SIG-M5 (cell line): ENCODE measurements at places on chromosomes 5 and 9.

DNA sequence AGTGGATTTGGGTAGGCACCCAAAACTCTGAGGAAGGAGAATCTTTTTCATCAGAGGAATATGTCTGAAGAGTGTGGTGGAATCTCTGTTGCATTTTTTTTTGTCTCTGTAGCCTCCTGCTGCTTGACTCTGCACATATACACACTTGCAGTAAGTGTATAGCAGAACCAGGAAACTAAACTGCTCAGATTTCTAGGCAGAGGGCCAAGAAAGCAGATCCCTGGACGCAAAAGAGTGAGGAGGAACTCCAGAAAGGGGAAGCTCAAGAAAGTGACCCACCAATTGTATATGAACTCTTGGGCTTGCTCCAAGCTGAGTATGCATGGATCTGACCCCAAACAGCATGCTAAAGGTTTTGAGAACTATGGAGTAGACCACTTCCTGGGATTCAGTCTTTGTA lies 181.8 kb downstream of the GADD45G start:
- DNase-seq, result no peak

- no peak for DNase-seq
Measured at GRCh38 chr5:122375801-122376200, 63.8 kb downstream of the SNCAIP start.

DNA sequence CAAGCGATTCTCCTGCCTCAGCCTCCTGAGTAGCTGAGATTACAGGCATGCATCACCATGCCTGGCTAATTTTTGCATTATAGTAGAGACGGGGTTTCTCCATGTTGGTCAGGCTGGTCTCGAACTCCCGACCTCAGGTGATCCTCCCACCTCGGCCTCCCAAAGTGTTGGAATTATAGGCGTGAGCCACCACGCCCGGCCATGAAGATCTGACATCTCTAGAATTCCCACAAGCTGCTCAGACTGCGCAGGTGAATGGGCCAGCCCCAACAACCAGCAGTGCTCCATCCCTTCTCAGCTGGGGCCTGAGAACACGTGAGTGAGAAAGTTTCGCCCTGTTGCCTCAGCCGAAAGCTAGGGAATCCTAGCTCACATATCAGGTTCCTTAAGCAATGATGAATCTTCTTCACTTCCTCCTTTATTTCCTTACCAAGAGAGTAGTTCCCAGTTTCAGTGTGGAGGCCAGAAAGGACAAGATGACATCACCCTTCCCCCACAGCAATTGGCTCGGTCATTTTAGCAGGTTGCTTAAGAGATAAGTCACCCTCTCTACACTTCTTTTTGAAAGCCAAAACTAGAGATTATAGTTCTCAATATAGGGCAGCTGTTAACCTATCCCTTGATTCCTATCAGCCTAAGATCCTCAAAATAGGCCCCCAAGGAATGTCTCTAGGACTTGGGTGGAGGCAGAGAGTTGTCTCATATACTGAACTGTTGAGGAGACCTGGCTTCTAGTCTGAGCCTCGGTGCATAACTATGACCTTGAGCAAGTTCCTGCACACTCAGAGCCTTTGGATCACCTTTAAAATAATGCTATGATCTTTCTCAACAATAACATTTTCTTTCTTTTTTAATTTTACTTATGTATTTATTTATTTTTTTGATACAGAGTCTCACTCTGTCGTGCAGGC lies 23.9 kb upstream of the PPP2CA start:
- DNase-seq, result peak; percentile 98

DNA sequence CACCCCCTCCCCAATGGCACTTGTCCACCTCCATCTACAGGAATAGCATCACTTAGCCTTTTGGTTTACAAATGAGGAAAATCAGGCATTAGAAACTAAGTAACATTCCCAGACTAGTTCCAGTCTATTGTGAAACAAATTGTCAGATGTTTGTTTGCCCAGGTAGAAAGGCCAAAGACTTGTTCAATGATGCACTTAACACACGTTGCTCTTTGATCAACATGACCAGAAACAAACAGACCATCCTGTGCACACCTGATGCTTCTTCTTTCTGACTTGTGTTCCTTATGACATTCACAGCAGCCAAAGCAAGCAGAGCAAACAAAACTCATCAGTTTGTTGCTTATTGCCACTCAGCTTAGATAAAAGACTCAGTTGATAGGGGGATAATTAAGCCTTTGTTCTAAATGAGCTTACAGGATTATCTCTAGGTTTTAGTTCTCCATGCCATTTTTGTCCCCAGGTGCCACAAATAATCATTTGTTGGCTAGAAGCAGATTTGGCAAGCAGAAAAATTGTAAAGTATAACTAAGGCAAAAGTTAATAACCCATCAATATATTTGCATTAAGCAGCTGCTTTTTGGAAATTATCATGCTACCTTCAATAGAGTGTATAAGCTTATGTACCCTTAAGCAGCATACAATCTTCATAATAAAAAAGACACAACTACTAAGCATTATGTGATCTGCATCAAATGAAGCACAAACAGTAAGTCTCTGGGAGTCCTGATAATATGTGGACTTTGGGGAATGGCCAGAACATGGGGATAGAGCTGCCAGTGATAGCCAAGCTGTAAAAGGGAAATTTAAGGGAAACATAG lies 26.3 kb upstream of the FST start:
- DNase-seq, result no peak

- DNase-seq, result no peak
Measured at GRCh38 chr9:106309925-106310324, 553.0 kb upstream of the ZNF462 start.

DNA sequence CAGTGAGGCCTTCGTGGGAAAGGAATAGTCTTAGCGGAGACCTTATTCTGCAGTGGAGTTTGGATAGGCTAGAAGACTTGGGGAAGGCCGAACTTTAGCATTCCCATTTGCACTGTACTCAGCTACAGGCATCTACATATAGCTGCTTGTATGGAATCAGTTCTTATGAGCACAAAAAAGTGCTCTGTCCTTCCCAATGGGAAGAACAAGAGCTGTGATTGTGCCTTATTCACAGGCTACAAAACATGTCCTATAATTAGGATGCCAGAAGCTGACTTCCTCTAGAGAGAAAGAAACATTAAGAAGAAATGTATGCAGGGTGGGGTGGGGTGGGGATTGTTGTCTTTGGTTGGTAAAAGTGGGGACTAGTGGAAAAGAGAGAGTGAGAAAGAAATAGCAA lies 154.7 kb downstream of the ATP10B start:
- no peak for DNase-seq

DNA sequence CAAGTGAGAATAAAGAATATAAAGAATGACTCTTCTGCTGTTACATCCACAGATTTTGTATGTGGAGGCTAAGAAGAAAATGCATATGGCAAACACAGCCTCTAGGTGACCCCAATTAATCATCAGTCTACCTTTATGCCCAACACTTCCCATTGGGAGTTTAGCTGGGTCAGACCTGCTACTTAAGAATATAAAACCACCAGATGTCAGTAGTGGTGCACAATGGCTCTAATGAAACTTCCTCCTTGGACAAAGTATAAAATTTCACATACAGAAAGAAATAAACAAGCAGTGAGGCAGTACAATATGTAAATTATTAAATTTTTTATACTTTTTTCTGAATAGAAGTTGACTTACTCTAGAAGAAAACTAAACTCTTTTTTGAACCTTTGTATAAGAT lies 539.9 kb downstream of the BRINP1 start:
- no peak for DNase-seq

GRCh38 chr5:10396552-10396951 lies 43.1 kb downstream of the MARCHF6 start:
- no peak for DNase-seq

- DNase-seq, result no peak
Measured at GRCh38 chr5:81949462-81949861, 22.4 kb upstream of the ATG10 start.

DNA sequence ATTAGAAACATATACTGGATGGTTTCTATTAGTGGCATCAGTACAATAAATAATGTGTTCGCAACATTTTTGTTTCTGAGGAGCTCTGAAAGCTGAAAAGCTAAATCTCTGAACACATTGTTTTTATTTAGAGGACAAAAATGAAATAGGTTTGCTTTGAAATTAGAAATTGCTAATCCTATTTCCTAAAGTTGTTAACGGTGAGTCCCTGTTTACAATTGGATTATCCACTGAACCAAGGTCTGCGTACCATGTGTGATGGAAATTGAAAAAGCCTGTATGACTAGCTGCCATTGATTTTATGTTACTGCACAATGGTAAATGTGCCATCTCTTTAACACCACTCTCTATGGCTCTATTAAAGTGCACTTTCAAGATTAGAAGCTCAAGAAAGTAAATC lies 297.7 kb upstream of the NUDT12 start:
- no peak for DNase-seq

GRCh38 chr5:35129921-35130485 lies 82.3 kb upstream of the AGXT2 start:
- no peak for DNase-seq

DNA sequence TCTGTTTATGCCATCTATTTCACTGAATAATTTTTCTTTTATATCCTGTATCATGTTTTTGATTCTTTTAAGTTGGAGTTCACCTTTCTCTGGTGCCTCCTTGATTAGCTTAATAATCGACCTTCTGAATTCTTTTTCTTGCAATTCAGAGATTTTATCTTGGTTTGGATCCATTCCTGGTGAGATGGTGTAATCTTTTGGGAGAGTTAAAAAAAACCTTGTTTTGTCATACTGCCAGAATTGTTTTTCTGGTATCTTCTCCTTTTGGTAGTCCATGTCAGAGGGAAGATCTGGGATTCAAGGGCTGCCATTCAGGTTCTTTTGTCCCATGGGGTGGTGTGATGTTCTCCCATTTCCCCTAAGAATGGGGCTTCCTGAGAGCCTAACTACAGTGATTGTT lies 800.8 kb upstream of the TYRP1 start:
- no peak for DNase-seq

GRCh38 chr9:19186232-19186631 lies 44.3 kb upstream of the DENND4C start:
- DNase-seq, result no peak

- no peak for DNase-seq
Measured at GRCh38 chr5:76497986-76498717, 95.1 kb downstream of the IQGAP2 start.

DNA sequence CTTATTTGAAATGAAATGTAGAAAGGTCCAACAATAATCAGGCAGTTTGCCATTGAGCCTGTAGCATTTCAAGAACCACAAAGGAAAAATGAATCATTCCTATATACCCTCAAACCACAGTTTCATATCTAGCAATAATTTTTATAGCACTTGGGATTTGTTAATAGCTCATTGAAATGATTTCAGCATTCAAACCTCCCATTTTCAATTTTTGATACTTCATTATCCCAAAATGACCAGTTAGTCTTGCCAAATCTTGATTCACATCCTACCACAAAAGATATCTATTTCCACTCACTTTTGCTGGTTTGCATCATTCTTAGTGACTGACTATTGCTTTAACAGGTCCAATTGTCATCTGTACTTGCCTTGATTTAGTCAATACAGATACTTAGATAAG lies 790.1 kb downstream of the TLE1 start:
- no peak for DNase-seq

DNA sequence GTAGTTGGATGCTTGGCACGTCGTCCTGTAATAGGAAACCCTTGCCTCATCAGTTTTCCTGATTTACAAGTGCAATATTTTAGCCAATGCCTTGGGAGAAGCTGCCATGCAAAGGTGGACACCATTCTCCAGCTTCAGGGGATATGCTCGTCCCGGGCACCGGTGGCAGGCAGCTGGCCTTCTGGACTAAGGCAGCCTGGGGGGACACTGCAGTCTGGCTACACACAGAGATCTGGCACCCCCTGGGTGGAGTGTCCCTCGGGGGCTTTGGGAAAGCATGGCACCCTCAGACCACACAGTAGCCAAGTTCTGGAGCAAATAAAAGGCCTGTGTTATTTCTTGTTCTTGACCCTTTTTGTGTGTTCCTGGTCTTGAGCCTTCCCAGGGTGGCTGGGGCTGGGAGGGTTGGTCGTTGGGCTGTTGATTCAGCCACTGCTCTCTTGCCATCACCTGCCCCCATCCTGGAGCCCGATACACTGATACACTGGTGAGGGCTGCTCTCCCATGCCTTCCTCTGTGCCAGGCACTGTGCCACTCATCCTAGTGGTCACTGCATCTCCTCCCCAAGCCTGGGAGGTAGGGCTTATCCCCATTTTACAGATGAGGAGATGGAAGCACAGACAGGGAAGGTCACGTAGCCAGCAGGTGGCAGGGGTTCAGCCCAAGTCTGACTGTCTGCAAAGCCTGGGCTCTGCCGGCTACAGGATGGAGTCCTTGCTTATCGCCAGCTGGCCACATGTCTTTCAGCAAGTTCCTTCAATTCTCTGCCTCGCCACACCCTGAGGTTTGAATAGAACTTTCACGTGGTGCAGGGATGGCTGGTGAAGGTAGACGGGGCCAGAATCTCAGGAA lies 134.1 kb downstream of the RGS3 start:
- no peak for DNase-seq

- DNase-seq, result no peak
Measured at GRCh38 chr9:37922363-37923117, 18.6 kb upstream of the SLC25A51 start.

DNA sequence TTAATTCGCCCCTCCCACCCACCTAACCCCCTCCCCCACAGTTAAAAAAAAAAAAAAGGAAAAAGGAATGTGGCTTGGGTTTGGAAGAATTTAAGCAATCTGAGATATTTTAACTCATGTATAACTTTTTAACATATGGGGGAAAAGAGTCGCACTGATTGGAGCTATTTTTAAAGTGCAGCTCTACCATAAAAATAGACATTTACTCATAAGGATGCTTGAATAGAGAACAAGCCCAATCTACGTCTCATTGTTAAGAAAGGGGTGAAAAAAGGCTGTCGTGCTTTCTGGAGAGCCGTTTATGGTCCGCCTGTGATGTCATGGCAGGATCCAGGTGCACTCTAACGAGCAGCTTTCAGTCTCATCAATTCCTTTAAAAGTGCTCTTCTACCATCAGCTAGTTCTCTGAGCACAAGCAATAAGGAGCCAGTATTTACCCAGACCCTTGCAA lies 142.4 kb downstream of the ELAVL2 start:
- no peak for DNase-seq

DNA sequence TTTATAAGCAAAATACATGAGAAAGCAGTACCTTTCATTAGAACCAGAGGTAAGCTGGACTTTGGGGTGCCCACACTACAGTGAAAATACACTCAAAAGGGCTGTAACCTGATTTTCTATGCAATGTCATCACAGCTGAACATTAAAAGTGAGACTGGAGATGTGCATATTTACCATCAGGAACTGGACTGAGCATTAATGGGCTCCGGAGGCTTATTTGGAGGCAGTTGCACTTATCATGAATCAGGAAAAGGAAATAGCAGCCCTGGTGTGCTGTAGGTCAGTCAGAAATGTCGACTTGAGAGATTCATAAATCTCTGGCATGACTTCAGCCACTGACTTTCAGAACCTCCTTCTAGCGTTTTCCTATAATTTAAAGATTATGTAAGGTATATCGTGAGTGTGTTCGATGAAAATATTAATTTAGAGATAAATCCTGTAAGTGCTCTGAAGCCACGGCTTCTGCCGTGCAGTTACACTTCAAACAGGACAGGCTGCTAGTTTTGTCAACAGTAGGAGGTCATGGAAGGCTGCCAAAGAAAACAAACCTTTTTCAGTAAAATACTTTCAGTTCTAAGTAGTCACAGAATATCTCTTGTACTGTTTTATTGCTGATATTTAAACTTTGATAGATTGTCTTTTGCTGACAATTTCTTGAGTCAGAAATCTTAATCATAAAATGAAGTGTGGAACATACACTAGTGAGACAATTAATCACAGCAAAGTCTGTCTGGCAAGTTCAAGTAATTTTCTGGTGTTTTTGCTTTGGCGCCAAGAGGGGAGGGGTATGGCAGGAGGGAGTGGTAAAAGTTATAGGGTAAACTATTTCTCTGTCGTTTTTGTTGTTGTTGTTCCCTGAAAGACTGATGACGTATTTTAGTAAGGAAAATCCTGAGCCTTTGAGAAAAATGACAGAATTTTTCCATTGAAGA lies 939.7 kb downstream of the NR2F1-AS1 start:
- no peak for DNase-seq
